ENCODE measurements at places on chromosomes 11 and 22. TPM values are rescaled to one million over a fixed set of nuclear protein-coding genes. Genes with fewer than 3 reads are reported as not detected.

The SCGB1D2 gene
- total RNA-seq, result not detected

The CXCR5 gene
- total RNA-seq, result not detected

The INS gene
- total RNA-seq, result not detected

The HTR3B gene
- not detected for total RNA-seq

The OR2D2 gene
- 0.61 TPM for total RNA-seq

The GRIK4 gene
- 0.16 TPM for total RNA-seq

The SEZ6L gene
- 0.16 TPM for total RNA-seq
